ENCODE measurements at places on chromosomes 13 and 19.

GRCh38 chr19:30739394-30739793 is 367.2 kb downstream of the ZNF536 start:
- no peak for DNase-seq

DNA sequence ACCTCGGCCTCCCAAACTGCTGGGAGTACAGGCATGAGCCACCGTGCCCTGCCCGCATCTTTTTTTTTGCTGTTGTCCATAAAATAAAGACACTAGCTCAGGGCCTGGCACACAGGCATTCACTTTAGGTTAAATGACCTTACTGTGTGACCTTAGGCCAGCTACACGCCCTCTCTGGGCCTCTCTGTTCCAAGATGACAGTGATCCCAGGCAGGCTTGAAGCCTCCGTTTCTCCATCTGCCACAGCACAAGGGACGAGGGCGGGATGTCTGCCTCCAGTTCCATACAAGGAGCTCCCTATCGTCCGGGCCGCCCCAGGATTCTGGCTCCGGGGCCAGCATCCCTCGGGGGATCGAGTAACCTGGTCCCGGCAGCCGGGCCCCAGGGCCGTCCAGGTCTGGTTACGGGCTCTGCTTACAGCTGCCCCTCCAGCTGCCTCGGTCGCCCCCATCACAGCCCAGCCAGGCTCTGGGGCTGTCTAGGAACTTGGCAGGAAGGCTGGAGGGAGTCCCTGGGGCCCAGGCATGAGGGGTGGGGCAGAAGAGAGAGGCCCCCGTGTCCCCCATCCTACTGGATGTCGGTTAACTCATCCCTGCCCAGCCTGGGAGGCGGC is 11.9 kb upstream of the SEMA6B start:
- no peak for DNase-seq

DNA sequence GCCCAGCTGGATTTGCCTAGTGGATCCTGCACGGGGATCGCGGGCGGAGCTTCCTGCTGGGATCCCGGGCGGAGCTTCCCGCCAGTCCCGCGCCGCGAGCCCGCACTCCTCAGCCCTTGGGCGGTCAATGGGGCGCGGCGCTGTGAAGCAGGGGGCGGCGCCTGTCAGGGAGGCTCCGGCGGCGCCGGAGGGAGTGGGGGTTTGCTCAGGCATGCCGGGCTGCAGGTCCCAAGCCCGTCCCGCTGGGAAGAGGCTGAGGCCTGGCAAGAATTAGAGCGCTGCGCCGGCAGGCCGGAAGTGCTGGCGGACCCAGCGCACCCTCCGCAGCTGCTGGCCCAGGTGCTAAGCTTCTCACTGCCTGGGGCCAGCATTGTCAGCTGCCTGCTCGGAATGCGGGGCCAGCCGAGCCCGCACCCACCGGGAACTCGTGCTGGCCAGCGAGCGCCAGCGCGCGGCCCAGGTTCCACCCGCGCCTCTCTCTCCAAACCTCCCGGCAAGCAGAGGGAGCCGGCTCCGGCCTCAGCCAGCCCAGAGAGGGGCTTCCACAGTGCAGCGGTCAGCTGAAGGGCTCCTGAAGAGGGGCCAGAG is 119.6 kb downstream of the PRR20E start:
- no peak for DNase-seq

DNA sequence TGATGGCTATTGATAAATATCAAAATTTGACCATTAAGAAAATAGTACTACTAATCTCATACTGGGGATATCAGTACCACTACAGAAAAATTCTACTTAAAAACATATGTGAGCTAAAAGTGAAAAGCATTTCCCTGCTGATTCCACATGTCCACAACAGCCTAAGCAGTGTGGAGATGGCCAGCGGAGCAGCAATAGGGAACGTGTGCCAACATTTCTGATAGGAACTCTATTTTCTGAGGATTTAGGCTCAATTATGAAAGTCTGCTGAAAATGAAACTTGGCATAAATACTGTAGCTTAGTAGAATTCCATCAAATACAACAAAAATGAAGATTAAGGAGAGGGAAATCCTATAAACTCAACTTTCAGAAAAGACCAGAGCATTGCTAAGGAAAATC is 311.6 kb downstream of the ENOX1 start:
- no peak for DNase-seq

All from activated naive CD4-positive, alpha-beta T cell treated with anti-CD3 and anti-CD28 coated beads, Interleukin-2, amount 50 U/mL, for 72 hours (primary cell).